ENCODE measurements at places on chromosomes 2 and 18.
A peak's percentile ranks its signal among the peaks of the same experiment; 100 is the strongest.

GRCh38 chr18:56775701-56776100 lies 124.5 kb downstream of the WDR7 start:
- DNase-seq = no peak

- DNase-seq = no peak
Measured at GRCh38 chr2:86239326-86239725, 40.1 kb downstream of the MRPL35 start.

DNA sequence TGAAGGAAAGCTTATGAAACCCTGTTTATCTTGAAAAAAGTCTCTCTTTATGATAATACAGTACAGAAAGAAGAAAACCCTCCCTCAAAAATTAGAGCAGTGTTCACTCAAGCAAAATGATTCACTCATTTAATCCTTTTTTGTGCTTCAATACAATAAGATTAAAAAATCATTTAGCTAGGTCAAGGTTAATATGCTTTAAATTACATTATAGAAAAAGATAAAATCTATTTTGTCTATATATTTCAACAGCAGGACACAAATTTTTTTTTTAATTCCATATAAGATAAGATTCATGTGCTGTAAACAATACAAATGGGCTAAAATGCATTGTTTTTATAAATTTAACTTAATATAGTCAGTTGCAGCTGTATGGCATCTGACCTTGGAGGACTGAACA lies 176.9 kb downstream of the KCNE4 start:
- no peak for DNase-seq

DNA sequence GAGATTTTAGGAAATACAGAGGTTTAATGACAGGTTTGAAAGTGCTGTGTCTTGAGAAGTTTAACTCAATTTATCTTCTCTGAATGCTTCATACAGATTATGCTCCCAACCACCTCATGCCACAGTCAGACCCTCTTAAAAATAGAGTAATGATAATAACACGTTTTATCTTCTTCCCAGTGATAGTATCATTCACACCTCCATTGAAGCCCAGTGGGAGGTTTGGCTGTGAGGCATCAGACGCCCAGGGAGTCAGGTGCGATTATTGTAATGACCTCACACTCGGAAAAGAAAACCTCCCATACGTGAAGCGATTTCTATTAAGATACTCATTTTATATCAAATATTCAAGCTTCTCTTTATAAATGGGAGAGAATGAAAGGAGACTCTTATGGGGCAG lies 366.3 kb downstream of the SETBP1 start:
- no peak for DNase-seq

- DNase-seq = no peak
Measured at GRCh38 chr2:133026536-133027177, 356.7 kb upstream of the LYPD1 start.

DNA sequence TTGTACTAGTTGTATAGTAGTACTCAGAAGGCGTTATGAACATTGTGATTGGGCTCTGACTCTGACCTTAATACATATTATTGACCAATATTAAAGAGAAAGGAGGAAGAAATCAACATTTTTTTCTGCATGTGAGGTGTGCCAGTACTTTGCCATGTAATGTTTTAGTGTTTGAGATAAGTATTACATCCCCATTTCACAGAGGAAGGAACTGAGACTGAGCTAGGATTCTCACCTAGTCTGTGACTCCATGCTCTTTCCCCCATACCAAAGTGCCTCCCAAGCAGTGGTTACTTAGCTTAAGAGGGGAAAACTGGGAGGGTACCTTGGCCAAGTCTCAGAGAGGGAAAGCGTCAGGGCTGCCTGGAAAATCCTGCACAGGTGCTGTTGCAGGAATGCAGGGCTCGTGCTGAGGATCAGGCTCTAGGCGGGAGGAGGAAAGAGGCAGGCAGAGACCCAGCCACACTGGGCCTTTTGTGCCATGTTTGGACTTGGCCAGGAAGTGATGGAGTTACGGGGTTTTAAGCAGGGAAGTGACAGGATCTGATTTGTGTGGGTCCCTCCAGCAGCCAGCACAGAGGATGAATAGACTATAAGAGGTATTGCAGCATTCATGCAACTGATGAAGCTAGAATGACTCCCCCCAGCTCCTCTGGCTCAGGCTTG lies 1.7 kb downstream of the PNKD start:
- DNase-seq = no peak

- no peak for DNase-seq
Measured at GRCh38 chr18:62334120-62334519, 9.0 kb downstream of the TNFRSF11A start.

- no peak for DNase-seq
Measured at GRCh38 chr2:16999347-17000183, 333.9 kb upstream of the CYRIA start.

GRCh38 chr2:232142049-232142448 lies 180.5 kb downstream of the DIS3L2 start:
- no peak for DNase-seq

- DNase-seq = no peak
Measured at GRCh38 chr2:479031-479430, 191.1 kb upstream of the ALKAL2 start.

DNA sequence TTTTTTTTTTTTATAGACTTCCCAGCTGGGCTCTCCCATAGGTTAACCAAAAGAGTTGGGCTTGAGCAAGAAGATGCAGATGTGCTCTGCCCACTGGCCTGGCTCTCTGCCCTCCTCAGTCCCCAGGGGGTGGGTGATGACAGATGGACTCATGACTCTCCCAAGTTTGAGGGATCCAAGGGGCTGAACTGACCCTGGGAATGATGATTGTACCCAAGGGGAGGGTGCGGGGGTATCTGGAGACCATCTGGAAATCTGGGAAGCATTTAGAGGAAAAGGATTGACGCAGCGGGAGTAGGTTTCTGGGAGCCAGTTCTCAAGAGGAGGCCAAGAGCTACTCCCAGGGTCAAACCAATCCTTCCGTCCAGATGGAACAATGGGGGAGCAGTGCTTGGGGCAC lies 330.8 kb downstream of the CYP26B1 start:
- DNase-seq = no peak

DNA sequence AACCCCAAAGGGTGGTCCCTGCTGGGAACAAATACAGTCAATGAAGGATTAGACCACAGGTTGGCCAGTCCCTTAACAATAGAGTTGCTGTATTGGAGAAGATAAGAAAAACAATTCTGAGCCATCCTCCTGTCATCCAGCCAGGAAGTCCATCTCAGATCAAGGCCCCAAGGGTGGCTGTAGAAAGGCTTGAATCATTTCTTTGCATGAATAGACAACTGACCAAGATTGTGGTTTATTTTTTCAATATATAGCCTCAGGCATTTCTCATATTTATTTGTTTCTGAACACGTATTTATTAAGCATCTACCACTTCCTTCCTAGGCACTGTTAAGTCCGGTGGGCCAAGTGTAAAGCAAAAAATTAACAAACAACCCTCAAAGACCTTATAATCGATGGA lies 274.4 kb upstream of the SLC14A2 start:
- DNase-seq = no peak

GRCh38 chr2:180653481-180653880 lies 326.9 kb upstream of the UBE2E3 start:
- DNase-seq = no peak

GRCh38 chr18:35776473-35776872 lies 194.9 kb downstream of the GALNT1 start:
- DNase-seq = no peak

GRCh38 chr18:37361335-37362157 lies 204.1 kb downstream of the CELF4 start:
- DNase-seq = no peak

DNA sequence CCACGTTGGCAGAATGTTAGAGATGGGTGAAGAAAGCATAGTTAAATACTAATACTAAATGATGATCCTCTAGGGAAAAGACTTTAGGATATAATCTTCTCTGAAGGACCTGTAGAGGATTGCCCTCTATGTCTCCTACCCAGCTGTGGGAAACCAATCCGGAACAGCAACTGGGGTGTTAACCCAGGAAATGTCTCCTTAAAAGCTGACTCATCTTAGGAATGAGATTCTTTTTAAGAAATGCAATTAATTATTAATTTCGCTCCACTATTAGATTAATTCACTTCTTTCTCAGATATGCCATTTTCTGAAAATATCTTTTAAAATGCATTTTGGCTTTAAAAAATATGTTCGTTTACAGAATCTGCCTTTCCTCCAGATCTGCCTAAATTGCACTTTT lies 7.4 kb downstream of the SCN3A start:
- DNase-seq = no peak

DNA sequence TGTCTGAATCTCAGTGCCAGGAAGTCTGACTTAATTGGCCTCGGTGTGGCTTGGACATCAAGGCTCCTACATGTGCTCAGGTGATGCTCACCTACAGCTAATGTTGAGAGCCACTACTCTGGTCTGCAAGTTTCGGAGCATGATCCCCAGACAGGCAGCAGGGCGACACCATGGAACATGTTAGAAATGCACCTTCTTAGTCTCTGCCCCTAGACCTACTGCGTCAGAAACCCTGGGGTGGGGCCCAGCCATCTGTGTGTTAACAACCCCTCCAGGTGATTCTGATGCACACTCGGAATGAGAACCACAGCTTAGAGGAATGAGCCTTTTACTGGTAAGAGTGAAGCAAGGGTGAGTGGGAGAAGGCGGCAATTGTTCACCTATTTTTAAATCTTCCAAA lies 86.9 kb upstream of the NABP1 start:
- no peak for DNase-seq

DNA sequence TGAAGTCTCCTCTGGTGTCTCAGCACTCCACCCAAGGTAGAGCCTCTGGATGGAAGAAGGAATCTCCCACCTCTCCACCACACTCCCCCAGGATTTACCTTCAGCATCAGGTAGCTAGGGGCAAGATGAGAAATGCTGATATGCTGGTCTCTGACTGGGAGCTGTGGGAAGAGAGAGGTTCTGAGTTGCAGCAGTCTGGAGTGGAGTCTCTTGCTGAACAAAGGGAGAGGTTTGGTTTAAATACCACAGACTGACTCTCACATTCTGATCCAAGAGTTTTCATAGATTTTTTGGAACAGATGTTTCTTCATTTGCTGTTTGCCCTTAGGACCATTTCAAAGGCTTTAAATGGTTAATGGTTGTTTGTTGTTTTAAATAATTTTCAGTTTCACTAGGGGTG lies 1.1 kb upstream of the CFLAR start:
- DNase-seq = no peak

- DNase-seq = no peak
Measured at GRCh38 chr2:38409156-38410102, 32.4 kb upstream of the ATL2 start.

DNA sequence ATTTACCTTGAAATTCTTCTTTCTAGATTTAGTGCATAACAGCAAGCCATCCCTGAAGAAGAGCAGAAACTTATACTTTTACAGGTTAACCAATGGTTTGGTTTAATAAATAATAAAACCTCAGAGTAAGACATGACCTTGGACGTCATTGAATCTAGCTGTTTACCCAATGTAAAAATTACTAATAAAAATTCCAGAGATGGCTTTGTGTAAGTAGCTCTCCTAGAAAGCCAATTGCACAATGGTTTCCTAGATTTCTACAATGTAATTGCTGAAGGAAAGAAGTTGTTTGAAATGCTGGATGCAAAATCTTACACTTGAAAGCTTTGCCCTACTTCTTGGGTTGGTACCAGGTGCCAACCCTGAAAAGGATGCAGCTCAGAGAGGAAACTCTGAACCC lies 1.5 kb downstream of the XDH start:
- DNase-seq = no peak

GRCh38 chr2:145752091-145752806 lies 1232.3 kb upstream of the ZEB2 start:
- DNase-seq = no peak

- DNase-seq = no peak
Measured at GRCh38 chr18:48940854-48941611, 9.7 kb downstream of the SMAD7 start.

GRCh38 chr2:95047629-95048510 lies 22.4 kb downstream of the MAL start:
- no peak for DNase-seq

DNA sequence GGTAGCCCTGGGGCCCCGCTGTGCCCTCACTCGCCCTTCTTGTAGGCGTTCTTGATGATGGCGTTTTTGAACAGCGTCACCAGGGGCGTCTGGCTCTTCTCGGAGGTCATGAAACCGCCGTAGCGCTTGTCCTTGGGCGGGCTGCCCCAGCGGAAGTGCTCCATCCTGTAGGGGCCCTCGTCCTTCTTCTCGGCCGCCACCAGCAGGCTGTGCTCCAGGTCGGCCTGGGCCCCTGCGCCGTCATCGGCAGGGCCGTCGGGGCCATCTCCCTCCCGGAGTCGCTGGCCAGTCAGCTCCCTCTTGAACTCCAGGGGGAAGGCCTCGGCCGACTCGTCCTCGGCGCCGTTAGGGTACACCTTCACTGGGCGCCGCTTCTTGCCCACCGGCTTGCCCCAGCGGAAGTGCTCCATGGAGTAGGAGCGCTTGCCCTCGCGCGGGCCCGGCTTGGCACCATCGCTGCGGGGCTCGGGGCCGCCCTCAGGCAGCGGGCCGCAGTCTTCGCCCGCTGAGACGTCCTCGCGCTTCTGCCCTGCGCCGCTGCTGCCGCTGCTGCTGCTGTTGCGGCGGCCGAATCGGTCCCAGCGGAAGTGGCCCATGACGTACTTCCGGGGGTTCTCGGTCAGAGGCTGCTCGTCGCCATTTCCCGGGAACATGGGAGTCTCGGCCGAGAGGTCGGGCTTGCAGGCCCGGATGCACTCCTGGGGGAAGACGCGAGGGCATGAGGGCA lies 7.2 kb downstream of the POMC start:
- peak; percentile 74 for DNase-seq

- no peak for DNase-seq
Measured at GRCh38 chr18:9043581-9043980, 58.9 kb upstream of the NDUFV2 start.

DNA sequence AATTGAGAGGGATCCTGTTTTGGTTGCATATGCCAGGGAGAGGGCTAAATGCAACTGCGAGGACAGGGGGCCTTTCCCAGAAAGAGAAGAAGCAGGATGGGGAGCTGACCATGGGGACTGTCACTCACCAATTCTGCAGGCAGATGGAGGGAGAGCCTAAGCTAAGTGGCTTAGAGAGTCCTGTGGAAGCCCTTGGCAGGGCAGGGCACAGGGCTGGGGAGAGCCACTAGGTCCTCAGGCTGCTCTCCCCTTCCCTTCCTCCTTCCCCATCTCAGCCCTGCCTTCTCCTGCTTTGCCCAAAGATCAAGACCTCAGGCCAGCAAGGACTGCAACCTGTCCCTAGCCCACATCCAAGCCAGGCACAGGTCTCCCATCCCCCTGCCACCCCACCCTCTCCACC lies 24.4 kb upstream of the CATIP start:
- no peak for DNase-seq

GRCh38 chr2:100214265-100214971 lies 72.0 kb upstream of the AFF3 start:
- DNase-seq = no peak

- DNase-seq = no peak
Measured at GRCh38 chr18:48026216-48026615, 95.8 kb upstream of the SMAD2 start.

- no peak for DNase-seq
Measured at GRCh38 chr2:18399601-18400000, 160.9 kb downstream of the RDH14 start.

- DNase-seq = no peak
Measured at GRCh38 chr18:41197967-41198366, 757.1 kb upstream of the PIK3C3 start.

- DNase-seq = no peak
Measured at GRCh38 chr2:53631313-53632125, 136.1 kb upstream of the CHAC2 start.

GRCh38 chr2:28997847-28998735 lies 17.0 kb downstream of the TOGARAM2 start:
- no peak for DNase-seq
